ENCODE measurements at places on chromosomes 13 and 19.

DNA sequence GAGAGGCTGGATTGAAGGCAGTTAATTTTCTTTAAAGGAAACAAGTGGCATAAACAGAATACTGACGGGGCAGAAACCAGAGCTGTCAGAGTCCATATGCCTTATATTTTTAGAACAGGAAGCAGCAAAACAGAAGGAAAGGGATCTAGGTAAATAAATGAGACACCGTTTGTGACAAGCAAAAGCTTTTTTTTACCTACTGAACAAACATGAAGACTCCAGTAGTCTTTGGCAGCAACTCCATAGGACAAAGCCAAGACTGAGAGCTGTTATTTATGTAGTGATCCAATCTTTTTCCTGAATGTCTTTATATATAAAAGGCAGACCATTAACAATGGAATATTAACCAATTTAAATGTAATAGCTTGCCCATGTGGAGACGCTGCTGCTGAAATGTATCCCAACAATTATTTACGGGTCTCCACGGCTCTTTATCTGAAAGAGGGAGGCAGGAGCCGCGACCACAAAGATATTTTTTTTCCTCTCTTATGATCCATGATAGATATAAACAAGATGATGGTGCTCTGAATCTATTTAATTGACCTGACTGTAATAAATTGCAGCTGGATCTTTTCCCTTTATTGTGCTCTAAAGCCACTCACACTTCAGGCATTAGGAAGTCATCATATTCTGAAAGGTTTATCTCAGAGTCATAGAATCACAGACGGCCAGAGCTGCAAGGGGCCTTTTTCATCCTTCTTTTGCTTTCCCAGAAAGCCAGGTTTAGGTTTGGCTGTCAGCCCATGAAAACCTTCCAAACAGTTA, 687.8 kb downstream of the EFNB2 start:
- DNase-seq = no peak

DNA sequence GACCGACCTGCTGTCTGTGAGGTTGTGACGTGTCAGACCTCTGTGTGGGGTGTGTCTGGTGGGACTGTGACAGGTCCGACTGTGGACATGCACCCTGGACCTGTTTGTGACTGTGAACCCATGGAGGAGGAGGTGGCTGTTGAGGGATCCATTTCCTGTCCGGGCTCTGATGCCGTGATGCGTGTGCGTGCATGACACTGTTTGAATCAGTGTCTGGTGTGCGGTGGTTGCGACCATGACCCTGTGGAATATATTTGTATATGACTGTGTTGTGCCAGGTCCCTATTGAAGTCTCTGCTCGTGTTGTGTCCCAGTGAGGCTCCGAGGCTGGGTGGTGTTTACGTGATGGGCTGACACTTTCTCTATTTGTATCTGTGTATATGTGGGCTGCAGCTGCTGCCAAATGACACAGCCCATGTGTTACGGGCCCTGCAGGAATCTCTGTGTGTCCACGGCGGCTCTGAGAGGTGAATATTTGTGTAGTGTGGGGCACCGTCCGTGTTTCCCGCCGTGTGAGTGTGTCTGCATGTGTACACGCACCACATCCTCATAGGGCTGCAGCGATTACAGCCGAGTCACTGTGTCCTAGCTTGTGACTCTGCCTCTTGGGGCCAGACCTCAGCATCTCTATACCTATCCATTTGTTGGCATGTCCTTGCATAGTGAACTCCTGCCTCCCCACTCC, 18.3 kb downstream of the CCDC97 start:
- DNase-seq = no peak

GRCh38 chr13:46367617-46368327, 19.3 kb downstream of the RUBCNL start:
- DNase-seq = no peak

- no peak for DNase-seq
Measured at GRCh38 chr13:29750183-29750530, 100.3 kb downstream of the UBL3 start.

- DNase-seq = no peak
Measured at GRCh38 chr13:99464441-99464949, 36.8 kb upstream of the TM9SF2 start.

DNA sequence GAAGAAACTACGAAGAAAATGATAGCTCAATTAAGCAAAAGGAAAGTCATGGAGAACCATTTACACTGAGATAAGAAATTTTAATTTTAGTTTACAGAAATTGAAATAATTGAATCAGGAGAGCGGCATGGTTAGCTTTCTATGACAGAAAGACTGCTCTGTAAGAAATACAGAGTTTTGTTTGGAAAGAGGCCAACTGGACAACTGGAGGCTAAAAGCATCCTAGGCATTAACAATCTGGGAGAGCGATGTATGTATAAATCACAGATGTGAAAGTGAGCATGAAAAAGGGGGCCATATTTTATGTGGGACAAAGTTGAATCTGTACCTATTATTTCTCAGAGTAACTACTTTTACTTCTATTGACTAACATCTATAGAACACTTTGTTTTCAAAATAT, 1608.8 kb upstream of the PCDH20 start:
- no peak for DNase-seq

DNA sequence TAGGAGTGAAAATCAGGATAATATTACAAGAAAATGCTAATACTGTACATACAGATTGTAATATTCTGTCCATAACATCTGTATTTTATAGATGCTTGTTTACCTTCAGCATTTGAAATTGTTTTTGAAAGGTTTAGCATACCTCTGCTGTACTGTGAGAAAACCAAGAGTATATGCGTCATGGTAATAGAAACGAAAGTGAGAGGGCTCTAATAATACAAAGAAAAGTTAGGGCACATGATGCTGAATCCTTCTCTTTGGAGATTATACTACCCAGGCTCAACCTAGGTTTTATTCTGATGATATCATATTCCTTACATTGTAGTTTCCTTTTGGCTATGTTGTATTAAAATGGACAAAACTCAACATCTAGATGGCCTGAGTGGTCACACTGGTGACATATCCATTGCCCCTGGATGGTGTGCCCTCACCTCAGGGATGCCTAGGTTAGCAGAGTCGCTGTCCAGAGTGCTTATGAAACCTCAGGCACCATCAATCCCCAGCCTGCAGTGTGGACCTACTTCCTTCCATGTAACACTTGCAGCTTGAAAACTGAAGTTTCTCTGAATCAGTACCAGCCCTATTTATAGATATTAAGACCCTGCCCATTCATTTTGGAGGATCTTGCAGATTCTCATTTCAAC, 253.7 kb downstream of the KCTD12 start:
- DNase-seq = no peak

- DNase-seq = no peak
Measured at GRCh38 chr19:44816301-44816700, 7.4 kb downstream of the BCAM start.

DNA sequence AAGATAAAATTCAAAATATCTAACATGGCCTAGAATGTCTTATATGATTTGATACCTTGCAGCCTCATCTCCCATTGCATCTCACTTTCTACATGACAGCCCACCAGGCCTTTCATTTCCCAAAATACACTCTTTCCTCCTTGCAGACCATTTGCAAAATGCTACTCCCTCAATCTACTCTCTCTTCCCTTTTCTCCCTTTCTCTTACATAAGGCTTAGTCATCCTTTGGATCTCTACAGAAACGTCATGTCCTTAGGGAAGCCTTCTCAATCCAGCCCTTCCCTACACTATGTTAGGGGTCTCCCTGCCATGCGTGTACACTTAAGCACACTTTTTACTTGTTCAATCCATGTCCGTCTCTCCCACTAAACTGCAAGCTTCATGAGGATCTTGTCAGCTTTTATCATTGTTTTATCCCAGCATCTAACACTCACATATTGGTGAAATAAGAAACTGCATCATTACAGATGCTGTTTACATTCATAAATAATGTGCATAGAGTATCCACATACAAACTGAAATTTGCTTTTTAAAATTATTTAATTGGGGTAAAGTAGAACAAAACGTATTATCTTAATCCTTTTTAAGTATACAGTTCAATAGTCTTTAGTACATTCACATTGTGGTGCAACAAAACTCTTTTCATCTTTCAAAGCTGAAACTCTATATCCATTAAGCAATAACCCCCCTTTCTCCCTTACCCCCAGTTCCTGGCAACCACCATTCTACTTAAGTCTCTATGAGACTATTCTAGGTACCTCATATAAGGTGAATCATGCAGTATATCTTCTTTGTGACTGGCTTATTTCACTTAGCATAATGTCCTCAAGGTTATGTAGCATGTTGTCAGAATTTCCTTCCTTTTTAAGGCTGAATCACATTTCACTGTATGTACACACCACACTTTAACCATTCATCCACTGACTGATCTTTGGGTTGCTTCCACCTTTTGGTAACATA, 11.5 kb upstream of the WBP4 start:
- DNase-seq = no peak

- DNase-seq = peak; percentile 27
Measured at GRCh38 chr13:23377983-23378632, 55.4 kb downstream of the SACS start.

DNA sequence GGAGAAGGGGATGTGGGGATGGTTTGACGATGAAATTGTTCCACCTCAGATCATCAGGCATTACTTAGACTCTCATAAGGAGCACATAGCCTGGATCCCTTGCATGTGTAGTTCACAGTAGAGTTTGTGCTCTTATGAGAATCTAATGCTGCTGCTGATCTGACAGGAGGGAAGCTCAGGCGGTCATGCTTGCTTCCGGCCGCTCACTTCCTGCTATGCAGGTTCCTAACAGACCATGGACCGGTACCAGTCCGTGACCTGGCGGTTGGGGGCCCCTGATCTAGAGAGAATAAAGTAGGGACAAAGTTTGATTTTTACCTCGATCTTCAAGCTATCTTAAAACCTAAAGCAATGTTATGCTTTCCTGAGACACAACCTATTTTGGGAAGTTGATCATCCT, 373.8 kb upstream of the ARGLU1 start:
- DNase-seq = no peak

GRCh38 chr13:79486433-79487188, 5.7 kb downstream of the NDFIP2 start:
- DNase-seq = no peak

DNA sequence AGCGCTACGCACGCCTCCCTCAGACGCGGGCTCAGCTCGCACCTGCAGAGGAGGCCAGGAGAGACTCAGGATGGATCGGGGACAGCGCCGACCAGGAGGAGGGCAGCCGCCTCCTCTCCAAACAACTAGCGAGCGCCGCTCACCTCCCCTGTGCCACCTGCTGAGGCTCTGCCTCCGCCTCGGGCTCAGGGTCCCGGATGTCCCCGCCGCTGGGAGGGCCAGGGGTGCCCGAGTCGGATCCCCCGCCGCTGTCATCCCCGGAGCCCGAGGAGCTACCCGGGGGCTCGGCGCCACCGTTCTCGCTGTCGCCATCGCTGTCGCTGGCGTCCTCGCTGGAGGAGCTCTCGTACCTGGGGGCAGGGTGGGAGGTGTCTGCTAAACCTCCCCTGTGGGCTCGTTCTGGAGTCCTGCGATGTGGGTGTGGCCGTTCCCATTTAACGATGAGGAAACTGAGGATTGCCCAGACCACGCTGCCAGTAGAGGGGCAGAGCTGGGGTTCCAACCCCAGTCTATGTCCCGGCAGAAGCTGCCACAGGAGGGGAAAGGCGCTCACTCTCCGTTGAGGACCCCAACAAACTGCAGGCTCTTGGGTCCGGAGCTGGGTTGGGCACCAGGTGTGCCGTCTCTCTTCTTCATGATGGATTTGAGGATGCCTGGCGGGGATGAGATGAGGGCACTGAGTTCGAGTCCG, 9.2 kb downstream of the KANK3 start:
- no peak for DNase-seq

GRCh38 chr13:36841391-36841790, 22.4 kb downstream of the RFXAP start:
- no peak for DNase-seq

DNA sequence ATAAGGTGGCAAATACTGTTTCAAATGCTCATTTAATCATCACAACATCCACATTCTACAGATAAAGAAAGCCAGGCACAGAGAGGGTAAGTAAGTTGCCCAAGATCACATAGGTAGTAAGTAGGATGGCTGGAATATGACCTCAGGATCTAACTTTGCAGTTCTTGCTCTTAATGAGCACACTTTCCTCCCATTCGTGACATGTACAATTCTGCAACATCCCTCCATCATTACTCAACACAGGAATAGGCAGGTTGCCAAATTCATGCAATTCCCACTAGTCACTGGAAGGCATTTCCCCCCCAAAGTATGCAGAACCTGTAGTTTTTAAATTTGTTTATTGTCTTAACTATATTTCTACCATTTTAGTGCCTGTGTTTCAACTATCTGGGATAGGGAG, 109.2 kb downstream of the OLFM4 start:
- no peak for DNase-seq

GRCh38 chr13:77172650-77173049, 145.7 kb upstream of the FBXL3 start:
- no peak for DNase-seq

Measured in GM12892 (cell line).